ENCODE measurements at places on chromosomes 12 and 14. TPM values are rescaled to one million over a fixed set of nuclear protein-coding genes. Genes with fewer than 3 reads are reported as not detected.

Gene EXOC3L4
- polyA plus RNA-seq = 1.2 TPM

Gene TEAD4
- 45.6 TPM for polyA plus RNA-seq

Gene ERBB3
- polyA plus RNA-seq = 7.8 TPM

Gene ENDOU
- polyA plus RNA-seq = 0.29 TPM

Gene SPIC
- polyA plus RNA-seq = not detected

Gene KCNMB4
- polyA plus RNA-seq = 2.6 TPM

Gene MLXIP
- 11.5 TPM for polyA plus RNA-seq

Gene STXBP6
- polyA plus RNA-seq = 20.6 TPM

Gene EDDM3A
- not detected for polyA plus RNA-seq

Gene SERPINA5
- 4.9 TPM for polyA plus RNA-seq

Gene GLIPR1L2
- polyA plus RNA-seq = 0.88 TPM

Gene ASPG
- 13.8 TPM for polyA plus RNA-seq

Gene SOAT2
- not detected for polyA plus RNA-seq

Gene KRT71
- not detected for polyA plus RNA-seq

Gene PLEKHD1
- 0.15 TPM for polyA plus RNA-seq

Gene SLCO1B1
- not detected for polyA plus RNA-seq

Gene SSTR1
- 0.48 TPM for polyA plus RNA-seq

Gene CCDC177
- 0.03 TPM for polyA plus RNA-seq

Gene CEBPE
- polyA plus RNA-seq = 0.07 TPM

Gene NOP9
- polyA plus RNA-seq = 10.8 TPM

Gene SERPINA10
- polyA plus RNA-seq = not detected

Gene HHIPL1
- polyA plus RNA-seq = 0.59 TPM

Gene KCNH5
- polyA plus RNA-seq = not detected

Gene C12orf56
- not detected for polyA plus RNA-seq

Gene ZNF10
- 3.1 TPM for polyA plus RNA-seq

Gene THTPA
- 8.7 TPM for polyA plus RNA-seq

Gene IL31
- not detected for polyA plus RNA-seq

Gene IL26
- polyA plus RNA-seq = not detected

Gene LPCAT3
- polyA plus RNA-seq = 36.4 TPM

Gene ESPL1
- 0.13 TPM for polyA plus RNA-seq

Gene WNT5B
- 2.4 TPM for polyA plus RNA-seq
